ENCODE measurements at places on chromosomes 3 and 15.

GRCh38 chr15:41230650-41231421, at the start of the genes CHP1 and EXD1:
Gene CHP1, plus strand, starts transcription at chr15:41231268. Its CDS starts 115 bp downstream, at chr15:41231383.
Gene EXD1, minus strand, starts transcription at chr15:41230757. Its CDS starts 4,182 bp downstream, at chr15:41226575.
- peak; percentile 90 for DNase-seq

DNA sequence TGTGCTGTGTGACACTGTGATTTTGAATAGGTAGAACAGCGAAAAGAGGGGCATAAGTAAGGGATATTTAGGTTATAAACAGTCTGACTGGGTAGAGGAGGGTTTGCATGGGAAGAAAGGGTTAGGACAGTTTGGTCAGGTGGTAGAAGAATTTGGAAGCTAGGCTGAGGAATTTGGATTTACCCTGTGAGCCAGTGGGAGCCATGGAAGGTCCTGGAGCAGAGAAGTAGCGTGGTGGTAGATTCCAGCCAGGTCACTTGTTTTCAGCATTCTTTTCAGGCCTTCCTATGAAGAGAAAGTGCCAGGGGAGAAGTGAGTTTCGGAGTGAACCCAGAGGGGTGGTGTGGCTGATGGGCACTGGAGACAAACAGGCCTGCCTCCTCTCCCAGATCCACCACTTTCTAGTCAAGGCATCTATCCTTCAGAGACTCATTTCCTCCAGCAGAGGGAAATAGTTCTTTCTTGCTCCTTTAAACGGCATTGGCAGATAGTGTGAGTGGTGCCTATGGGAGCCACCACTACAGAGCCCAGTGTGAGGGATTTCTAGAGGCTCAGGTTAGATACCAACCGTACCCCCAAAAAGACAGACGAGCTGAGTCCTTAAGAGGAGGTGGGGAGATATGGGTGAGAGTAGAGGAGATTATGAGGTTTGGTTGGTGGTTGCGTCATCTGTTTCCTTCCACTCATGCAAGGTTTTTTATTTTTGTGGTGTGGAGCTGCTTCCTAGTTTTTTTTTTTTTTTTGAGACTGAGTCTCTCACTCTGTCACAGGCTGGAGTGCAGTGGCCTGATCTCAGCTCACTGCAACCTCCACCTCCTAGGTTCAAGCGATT, 21.2 kb downstream of the PXK start:
- DNase-seq, result no peak

- DNase-seq, result peak; percentile 34
These were observed 1.2 kb downstream of the EOGT start for GRCh38 chr3:69012100-69012799.

- DNase-seq, result no peak
These were observed 182.2 kb downstream of the MEGF11 start for GRCh38 chr15:66071160-66071920.

Measured in fibroblast of skin of left biceps (primary cell).